Stimulated activated CD4-positive, alpha-beta T cell treated with anti-CD3 and anti-CD28 coated beads, TNF-alpha, amount 100 ng/mL, for 48 hours (primary cell): ENCODE measurements at places on chromosomes 1 and 21.
A peak's percentile ranks its signal among the peaks of the same experiment; 100 is the strongest.

DNA sequence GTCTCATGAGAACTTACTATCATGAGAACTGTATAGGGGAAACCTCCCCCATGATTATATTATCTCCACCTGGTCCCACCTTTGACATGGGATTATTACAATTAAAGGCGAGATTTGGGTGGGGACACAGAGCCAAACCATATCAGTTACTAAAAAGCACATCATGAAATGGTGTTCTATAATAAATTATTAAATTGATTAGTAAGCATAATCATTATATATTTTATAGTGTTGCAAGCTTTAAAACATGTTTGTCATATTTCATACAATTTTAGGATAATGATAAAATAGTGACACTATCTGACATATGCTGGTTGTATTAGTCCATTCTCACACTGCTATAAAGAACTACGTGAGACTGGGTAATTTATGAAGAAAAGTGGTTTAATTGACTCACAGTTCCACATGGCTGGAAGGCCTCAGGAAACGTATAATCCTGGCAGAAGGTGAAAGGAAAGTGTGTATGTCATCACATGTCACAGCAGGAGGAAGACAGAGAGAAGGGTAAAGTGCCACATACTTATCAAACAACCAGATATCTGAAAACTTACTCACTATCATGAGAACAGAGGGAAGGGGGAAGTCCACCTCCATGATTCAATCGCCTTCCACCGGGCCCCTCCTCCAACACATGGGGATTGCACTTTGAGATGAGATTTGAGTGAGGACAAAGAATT, 539.2 kb upstream of the OLFM3 start:
- no peak for DNase-seq

DNA sequence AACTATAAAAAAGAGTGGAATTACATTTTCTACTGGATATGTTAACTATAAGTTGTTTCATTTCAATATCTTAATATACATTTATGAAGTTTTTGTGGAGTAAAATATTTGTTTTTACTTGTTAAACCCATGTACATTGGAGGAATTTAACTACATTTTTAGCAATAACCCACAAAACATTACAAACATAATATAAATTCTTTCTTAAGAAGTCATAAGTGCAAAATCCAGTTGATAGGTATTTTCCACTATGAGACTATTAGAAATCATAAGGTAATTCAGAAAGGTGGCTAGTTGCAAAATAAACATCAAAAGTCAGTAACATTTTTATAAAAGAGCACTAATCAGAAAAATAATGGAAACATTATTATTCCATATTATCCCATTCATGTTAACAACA, 73.9 kb upstream of the RRP15 start:
- DNase-seq, result no peak

GRCh38 chr21:41759926-41760325, 6.9 kb downstream of the RIPK4 start:
- DNase-seq, result no peak

DNA sequence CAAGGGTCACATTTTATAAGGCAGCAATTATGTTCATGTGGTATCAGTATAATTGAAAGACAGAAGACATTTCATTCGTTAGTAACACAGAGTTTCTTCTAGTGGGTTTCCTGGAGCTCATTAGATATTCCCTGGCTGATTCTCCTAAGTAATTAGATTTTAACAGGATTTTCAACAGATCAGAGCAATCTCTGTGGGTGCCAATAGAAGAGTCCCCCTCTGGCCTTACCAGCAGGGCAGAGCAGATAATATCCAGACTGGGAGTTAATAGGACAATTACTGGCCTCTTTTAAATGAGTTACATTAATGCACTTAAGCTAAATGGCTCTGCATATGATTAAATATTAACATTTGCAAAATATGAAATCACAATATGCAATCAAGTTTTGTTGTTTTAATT, 74.2 kb upstream of the FOXD3 start:
- DNase-seq, result no peak

GRCh38 chr1:65175171-65176055, 27.4 kb downstream of the AK4 start:
- DNase-seq, result no peak

GRCh38 chr1:55503663-55504305, 288.6 kb upstream of the USP24 start:
- DNase-seq, result no peak

GRCh38 chr1:99772809-99773208, 6.4 kb upstream of the FRRS1 start:
- no peak for DNase-seq

GRCh38 chr1:15213341-15213821, 33.6 kb upstream of the FHAD1 start:
- no peak for DNase-seq

DNA sequence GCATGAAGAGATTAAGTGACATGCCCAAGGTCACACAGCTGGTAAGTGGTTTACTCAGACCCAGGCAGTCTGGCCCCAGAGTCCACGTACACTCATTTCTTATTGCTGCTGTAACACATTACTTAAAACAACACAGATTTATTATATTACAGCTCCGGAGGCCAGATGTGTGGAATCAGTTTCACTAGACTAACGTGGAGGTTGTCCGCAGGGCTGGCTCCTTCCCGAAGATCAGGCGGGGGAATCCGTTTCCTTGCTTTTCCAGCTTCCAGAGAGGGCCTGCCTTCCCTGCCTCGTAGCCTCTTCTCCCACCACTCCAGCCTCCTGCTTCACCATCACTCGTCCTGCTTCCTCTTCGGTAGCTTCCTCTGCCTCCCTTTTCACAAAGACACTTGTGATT, 81.2 kb downstream of the KCNN3 start:
- DNase-seq, result no peak

DNA sequence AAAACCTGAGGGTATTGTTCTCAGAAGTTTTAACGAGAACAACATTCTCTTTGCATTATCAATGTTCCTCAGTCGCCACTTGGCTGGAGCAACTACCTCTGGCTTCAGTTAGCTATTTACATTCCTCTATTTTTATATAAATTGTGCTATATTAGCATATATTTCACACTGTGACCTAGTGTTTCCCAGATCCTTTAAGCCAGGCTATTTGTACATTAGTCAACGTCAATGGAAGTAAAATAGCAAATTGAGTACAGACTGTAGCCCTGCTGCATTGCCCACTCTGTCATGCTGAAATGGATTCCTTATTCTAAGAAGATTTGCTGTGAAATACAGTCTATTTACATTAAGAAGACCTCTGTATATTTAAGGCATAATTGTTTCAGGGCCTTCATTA, 213.8 kb downstream of the ROR1 start:
- DNase-seq, result no peak

GRCh38 chr1:75668813-75669212, 55.7 kb upstream of the ACADM start:
- no peak for DNase-seq

- DNase-seq, result no peak
These were observed 740.6 kb downstream of the KCNT2 start for GRCh38 chr1:195867638-195868037.

GRCh38 chr1:8516793-8517556, 199.1 kb downstream of the SLC45A1 start:
- peak; percentile 23 for DNase-seq

GRCh38 chr1:53769184-53769583, 30.2 kb upstream of the GLIS1 start:
- DNase-seq, result no peak

DNA sequence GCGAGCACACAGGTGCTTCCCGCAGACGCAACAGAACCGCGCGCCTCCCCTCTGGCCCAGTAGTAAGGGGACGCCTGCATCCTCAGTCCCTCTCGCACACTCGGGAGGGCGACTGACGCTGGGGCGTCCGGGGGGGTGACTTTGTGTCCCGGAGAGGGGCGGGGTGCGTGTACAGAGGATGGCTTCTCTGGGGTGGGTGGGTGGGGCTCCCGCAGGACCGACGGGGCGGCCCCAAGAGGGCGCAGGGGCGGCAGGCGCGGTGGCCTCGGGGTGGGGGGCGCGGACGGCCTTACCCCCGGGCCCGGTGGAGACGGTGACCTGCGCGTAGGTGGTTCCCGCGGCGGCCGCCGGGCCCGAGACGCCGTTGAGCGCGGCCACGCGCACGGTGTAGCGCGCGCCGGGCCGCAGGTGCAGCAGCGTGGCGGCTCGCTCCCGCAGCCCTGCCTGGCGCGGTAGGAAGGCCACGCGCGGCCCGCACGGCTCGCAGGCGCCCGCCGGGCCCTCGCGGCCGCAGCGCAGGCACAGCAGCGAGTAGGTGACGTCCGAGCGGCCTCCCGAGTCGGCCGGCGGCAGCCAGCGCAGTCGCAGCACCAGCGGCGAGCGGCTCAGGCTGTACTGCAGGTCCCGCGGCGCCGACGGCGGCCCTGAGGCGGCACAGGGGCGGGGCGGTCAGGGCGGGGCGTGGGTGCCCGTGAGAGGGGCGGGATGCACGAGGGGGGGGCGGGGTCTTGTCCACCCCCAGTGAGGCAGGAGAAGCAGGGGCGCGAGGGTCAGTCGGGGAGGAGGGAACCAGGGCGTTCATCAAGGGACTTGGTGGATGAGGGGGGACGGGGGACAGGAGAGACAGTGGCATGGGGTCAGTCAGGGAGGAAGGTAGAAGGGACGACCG, 12.1 kb downstream of the EPHA10 start:
- no peak for DNase-seq

GRCh38 chr1:151510957-151511635, at the start of gene CGN:
Gene CGN (plus strand): TSS chr1:151511387. CDS start chr1:151518520, 7,133 bp downstream.
- peak; percentile 86 for DNase-seq

- DNase-seq, result no peak
These were observed 511.8 kb upstream of the USP24 start for GRCh38 chr1:55726994-55727393.

GRCh38 chr1:205858141-205858961, 8.4 kb upstream of the PM20D1 start:
- no peak for DNase-seq

- DNase-seq, result no peak
These were observed 797.2 kb upstream of the ADAMTS5 start for GRCh38 chr21:27764056-27764455.

GRCh38 chr21:34336245-34336644, 27.6 kb upstream of the KCNE2 start:
- no peak for DNase-seq

GRCh38 chr1:181855380-181855779, 206.1 kb downstream of the ZNF648 start:
- no peak for DNase-seq

- DNase-seq, result no peak
These were observed 9.7 kb downstream of the CELA2B start for GRCh38 chr1:15485636-15486035.

DNA sequence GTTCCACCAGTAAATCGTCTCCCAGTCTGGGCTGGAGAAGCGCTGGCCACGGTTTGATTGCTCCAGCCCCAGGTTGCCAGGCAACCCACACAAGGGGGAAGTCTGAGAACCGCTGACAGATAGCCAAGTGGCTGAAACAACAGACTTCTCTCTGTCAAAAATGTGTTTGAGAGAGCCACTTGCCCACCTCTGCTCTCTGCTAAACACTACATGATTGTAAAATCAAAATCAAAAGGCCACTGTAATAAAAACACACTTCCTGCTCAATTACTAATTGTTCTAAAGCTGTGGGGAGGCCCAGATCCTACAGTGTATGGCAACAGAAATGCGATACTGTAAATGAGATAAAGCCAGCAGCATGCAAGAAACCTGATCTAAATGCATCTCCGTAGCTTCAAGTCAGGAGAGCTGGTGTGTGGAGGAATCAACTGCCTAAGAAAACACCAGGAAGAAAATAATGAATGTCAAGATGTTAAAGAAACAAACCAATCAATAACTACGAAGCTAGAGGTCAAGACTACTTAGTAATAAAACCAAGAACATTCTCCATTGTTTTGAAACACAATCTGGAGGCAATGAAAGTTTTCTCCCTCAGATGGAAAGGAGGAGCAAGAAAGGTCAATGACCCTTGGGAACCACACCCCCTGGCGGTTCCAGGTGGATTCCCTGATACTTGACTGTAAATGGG, 121.2 kb downstream of the SLC45A1 start:
- no peak for DNase-seq

GRCh38 chr1:161367684-161368400, at the start of gene CFAP126:
Gene CFAP126 (minus strand): TSS chr1:161367876. CDS start chr1:161367868, 8 bp downstream.
- DNase-seq, result no peak

DNA sequence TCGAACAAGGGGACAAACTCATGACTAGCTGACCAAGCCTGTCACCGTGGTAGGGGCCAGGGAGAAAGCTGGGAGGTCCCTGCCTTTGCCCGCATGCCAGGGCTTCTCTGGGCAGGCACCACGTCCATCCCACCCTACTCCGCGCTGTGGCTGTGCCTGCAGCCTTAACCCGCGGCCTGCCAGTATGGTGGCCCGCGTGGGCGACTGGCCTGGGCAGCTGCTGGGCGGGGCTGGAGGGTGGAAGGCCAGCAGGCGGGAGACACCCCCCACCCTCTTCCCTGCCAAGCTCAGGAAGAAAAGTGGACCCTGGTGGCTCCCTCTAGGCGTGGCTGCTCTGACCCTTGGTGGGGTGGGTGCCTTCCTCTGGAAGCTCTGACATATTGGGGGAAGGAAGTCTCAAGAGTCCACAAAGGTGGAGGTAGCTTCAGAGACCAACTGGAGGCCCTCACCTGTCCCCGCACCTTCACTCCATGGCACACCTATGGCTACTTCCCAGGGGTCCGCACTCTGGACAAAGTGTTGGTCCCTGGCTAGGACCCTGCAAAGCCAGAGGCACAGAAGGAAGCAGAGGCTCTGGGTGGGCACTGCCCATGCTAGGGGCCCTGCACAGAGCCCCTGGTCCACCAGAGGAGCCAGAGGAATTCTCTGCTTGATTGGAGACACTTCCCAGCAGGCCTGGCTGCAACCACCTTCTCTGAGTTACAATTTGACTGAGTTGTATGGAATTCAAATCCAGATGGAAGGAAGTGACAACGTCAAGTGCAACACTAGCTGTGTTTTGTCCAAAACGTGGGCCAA, 3.3 kb upstream of the SKI start:
- DNase-seq, result no peak

GRCh38 chr1:107142140-107142542, 1.3 kb downstream of the NTNG1 start:
- DNase-seq, result no peak
